ENCODE measurements at places on chromosomes 5 and 9. TPM values are rescaled to one million over a fixed set of nuclear protein-coding genes. Genes with fewer than 3 reads are reported as not detected.

DNA sequence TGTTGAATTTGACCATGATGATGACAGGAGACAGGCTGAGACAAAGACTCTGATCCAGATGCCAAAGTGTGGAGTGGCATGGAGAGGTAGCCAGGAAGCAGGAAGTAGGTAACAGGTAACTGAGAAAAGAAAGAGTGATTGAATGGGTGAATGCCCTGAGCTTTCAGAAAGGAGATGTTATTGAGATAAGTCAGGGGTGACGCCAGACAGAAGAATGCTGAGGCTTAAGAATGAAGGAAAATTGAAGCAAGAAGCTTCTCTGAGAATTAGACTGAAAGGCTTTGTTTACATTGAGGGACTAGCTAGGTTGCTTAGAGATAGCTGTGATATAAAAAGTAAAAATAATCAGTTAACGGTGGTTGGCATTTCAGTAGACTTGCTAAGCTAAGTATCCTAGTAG lies 165.7 kb downstream of the PSAT1 start:
- DNase-seq: no peak

MBLAC2 gene
- total RNA-seq: 3.8 TPM

GRCh38 chr9:91908746-91909145 lies 41.3 kb downstream of the ROR2 start:
- DNase-seq: no peak

GRCh38 chr9:84001621-84002020 lies 21.0 kb downstream of the RMI1 start:
- no peak for DNase-seq

- peak; percentile 49 for DNase-seq
These were observed 36.8 kb downstream of the C9orf50 start for GRCh38 chr9:129584136-129584535.

- DNase-seq: no peak
These were observed 85.3 kb downstream of the MVB12B start for GRCh38 chr9:126411948-126412284.

DNA sequence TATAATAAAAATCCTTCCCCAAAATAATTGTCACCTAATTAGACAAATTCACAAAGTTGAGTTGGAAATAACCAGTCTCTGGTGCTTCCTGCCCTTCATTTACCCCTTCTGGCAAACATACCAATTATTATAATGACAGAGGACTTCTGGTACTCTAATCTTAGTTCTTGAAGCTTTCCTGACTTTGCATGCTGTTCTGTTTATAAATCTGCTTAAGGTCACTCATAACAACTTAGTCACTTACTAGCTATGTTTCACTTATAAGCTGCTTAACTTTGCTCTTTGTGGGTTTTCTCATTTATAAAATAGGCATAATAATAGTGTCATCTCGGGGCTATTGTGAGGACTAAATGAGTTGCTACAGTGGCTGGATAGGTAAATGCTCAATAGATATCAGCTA lies 446.5 kb downstream of the EFNA5 start:
- DNase-seq: no peak

CRAT gene
- 42.9 TPM for total RNA-seq

- no peak for DNase-seq
These were observed 197.2 kb downstream of the DIRAS2 start for GRCh38 chr9:90445391-90445790.

GRCh38 chr5:113108485-113108884 lies 131.9 kb downstream of the DCP2 start:
- no peak for DNase-seq

N4BP3 gene
- total RNA-seq: 107 TPM

GRCh38 chr9:16718952-16719351 lies 151.5 kb downstream of the BNC2 start:
- no peak for DNase-seq

- no peak for DNase-seq
These were observed 43.5 kb upstream of the PJA2 start for GRCh38 chr5:109453251-109453650.

DNA sequence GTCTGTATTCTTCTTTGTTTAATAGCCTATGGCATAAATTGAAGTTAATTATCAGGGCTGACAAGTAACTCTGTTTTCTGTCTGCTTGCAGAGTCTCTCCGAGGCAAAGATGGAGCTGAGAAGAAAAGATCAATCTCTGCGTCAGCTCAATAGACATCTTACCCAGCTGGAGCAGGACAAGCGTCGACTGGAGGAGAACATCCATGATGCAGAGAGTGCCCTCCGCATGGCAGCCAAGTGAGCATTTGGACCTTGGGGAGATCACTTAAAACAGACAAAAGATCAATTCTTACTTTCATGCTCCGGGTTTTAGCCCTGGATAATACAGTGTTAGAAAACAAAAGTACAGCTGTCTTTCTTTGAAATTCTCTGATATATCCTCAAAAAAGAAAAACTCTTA lies 293.8 kb downstream of the CCDC171 start:
- DNase-seq: no peak

DNA sequence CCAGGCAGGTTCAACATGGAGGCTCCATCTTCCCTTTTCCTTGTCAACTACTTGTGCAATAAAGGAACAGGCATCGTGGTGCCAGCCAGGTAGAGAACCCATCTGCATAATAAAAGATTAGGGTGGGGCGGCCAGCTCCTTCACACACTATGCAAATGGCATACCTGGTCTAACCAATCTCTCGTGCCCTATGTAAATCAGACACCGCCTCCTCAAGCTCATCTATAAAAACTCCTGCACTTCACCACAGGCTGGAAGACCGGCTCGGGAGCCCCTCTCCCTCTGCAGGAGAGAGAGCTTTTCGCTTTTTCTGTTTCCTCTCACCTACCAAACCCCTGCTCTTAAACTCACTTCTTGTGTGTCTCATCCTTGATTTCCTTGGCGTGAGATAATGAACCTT lies 244.3 kb upstream of the PUM3 start:
- no peak for DNase-seq
